ENCODE measurements at places on chromosomes 4 and X.

DNA sequence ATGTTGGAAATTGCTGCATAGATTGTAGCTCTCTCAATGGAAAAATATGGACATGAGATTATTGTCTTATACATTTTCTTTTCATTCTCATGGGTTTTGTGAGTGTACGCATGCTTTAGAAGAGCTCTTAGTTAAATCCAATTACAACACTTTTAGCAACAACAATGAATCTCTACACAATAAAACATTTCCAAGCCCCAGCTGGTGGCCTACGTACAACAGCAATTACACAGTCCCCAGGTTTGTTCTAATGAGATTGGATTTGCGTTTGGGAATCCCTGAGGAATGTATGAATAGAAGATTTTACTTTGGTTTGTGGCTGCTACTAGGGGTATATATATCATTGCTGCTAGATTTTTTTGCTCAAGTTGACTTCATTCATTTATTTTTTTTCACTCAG, 98.6 kb downstream of the FHDC1 start:
- no peak for DNase-seq

DNA sequence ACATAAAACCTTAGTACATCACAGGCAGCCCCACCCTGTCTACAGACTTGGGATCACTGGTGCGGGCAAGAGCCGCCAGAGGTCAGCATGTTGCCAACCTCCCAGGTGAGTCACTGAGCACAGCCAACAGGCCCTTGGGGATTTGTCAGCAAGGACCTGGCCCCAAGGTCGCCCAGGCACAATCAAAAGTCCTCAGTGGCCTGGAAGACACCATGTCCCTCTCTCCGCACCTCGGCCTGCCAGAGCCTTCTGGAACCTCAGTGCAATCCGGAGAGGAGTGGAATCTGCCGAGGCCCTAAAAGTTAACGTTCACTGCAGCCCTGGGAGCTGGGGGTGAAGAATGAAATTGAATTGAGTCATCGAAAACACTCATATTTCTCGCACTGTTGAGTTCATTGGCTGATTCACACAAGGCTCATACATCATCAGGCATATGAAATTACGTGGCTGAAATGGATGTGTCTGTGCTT, 74.3 kb downstream of the WFS1 start:
- DNase-seq: no peak

- DNase-seq: no peak
Measured at GRCh38 chrX:150766351-150767044, 73.3 kb downstream of the MTMR1 start.

DNA sequence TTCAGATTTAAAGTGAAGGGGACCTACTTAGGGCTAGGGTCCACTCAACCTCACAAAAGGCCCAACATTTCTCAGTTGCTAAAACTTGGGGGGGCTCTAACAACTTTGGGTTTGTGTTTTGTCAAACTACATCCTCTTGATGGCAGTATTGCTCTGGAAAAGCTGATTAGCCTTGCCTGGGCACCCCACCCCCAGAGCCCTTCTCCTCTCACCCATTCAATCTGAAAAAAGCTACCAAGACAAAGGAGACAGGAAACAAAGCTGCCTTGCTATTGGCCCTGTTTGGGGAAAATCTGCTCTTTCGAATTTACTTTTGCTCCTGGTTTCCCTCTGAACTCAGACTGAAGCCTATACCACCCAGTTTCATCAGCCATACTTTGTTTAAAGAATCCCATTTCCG, 195.2 kb upstream of the STK26 start:
- no peak for DNase-seq

- DNase-seq: no peak
Measured at GRCh38 chr4:185998791-185999190, 70.2 kb upstream of the TLR3 start.

DNA sequence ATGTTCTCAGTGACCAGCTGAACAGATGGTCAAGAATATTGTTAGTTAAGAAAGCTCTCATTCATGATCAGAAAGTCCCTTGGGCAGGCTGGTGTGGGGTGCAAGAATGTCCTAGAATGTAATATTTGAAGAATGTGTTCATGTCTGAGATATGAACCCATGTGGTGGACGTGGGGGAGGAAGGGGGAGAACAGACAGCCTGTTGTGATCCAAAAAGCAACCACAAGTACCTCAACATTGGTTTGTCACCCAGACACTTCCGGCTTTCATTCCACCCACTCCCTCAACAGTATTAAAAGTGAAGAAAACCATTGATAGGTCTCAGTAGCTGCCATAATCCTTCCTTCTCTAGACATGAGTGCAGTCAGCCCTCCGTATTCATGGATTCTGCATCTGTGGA, 82.2 kb downstream of the MAML3 start:
- DNase-seq: peak; percentile 23

DNA sequence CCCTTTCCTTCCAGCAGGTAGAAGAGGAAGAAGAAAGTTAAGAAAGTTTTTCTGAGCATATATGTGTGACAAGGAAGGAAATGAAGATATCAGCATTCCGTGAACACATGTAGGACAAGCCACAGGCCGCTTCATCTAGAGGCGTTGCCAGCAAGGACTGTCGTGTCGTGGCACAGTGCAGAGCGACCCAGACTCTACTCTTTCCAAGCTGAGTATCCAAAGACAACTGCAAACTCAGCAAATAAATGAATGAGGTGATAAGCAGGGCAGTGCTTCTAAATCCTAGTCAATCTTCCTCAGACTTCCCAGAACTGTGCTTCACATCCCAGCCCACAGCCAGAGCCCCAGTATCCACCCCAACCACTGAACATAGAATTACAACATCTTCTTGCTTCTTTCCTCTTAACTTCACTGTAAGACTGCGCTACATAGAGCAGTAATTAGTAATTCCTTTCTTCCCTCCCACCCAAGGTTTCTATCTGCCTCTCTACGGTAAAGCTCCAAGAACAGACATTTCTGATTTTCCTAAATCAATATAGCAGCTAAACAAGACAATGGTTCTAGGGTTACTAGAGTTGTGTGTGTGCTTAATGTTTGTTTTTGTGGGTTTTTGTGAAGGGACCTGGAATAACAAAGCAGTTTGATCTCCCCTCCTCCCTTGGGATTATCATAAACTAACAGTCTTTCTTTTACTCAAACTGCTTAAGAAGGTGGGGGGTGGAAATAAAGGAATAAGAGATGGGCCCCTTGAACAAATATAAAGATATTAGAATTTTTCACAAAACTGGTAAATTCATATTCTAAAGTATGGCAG, 71.6 kb downstream of the PAPSS1 start:
- DNase-seq: no peak

DNA sequence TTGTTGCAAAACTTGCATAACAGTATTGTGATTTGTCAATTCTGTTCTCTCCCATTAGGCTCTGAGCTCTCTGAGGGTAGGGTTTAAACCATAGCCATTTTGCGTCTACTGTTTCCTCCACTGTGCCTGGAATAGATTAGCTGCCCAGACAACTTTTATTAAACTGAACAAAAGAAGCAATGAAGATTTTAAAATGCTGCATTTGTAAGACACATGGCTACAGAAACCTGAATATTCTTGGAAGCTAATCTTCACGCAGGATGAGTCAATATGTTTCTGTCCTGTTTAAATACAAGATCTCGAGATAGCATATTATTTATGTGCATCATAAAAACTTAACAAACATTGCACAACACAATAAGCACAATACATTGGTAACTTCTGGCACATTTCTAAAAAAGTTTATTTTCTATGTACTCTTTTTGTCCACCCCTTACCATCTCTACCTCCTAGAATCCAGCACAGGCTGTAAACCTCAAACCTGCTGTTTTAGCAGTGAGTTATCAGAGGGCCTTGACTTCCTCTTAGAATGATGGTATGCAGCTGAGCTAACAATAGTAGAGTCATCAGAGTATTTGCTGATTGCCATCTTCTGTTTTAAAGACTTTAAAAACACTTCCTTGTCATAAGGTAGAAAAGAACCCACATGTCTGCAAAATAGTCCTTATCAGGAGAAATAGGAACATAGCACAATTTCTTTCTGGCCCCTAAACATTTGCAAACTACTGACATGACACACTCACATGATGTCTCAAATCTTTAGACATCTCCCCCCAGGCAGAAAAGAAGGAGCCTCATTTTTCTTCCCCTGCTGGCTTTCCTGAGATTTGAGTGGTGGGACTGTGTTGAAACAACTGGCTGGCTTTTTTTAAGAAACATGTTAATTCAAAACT, 10.6 kb upstream of the CCNG2 start:
- no peak for DNase-seq

GRCh38 chr4:174265916-174266315, 17.6 kb downstream of the FBXO8 start:
- DNase-seq: no peak

GRCh38 chrX:121455890-121456289, 408.5 kb downstream of the GLUD2 start:
- no peak for DNase-seq

- DNase-seq: no peak
Measured at GRCh38 chr4:3802571-3803474, 36.6 kb downstream of the ADRA2C start.

GRCh38 chr4:170853422-170854021, 763.8 kb upstream of the AADAT start:
- no peak for DNase-seq

DNA sequence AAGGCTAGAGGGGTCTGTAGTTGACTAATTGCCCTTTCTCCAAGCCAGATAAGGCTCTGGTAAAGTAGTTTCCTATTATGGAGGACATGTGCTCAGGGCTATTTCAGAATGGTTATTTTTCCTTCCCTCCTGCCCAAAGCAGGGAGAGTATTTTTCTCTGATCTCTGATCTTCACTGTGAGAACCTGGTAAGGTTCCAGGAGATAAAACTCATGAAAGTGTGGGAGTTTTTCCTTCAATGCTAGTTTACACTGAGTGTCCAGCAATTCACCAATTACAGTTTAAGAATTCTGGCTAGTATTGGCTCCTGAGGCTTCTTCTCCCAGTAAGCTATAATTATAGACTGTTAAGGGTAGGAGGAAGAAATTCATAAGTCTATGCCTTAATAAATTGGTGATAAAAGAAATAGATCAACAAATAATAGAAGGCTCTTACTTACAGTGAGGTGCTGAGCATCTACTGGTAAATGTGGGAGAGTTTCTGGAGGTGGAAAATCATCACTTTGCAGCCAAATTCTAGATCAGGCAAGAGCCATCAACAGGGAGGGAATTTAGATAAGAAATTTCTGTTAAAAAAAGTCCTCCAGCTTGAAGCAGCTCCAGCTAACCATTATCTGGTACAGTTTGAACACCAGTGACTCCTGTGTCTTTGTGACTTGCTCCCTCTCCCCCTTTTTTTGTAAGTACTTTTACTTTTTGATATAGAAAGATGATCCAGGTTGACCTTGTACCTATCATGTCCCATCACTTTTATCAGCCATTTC, 30.9 kb downstream of the CASP6 start:
- DNase-seq: no peak

- DNase-seq: no peak
Measured at GRCh38 chr4:54004463-54004862, 59.9 kb downstream of the CHIC2 start.

Measured in stimulated activated CD8-positive, alpha-beta memory T cell treated with anti-CD3 and anti-CD28 coated beads, Interleukin-2, amount 100 ng/mL, for 1 hour (primary cell).